ENCODE measurements at places on chromosomes 1 and 21.

DNA sequence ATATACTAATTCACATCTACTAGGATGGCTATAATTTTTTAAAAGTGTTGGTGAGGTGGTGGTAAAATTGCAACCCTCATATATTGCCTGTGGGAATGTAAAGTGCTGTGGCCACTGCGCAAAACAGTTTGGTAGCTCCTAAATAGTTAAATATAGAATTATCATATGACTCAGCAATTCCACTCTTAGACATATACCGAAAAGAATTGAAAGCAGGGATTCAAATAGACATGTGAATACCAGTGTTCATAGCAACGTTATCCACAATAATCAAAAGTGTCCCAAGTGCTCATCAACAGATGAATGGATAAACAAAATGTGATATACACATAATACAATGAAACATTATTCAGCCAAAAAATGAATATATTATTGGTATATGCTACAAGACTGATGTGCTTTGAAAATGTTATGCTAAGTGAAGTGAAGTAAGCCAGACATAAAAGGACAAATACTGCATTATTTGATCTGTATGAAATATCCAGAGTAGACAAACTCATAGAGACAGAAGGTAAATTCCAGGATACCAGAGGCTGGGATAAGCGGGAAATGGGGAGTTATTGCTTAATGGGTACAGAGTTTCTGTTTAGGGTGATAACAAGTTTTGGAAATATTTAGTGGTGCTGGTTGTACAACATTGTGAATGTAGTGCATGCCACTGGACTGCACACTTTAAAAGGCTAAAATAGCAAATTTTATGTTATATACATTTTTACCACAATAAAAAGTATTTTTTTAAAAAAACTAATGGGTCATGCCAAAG is 342.5 kb downstream of the SEC16B start:
- DNase-seq = no peak

- DNase-seq = no peak
These were observed 8.5 kb downstream of the CELSR2 start for GRCh38 chr1:109257682-109258421.

DNA sequence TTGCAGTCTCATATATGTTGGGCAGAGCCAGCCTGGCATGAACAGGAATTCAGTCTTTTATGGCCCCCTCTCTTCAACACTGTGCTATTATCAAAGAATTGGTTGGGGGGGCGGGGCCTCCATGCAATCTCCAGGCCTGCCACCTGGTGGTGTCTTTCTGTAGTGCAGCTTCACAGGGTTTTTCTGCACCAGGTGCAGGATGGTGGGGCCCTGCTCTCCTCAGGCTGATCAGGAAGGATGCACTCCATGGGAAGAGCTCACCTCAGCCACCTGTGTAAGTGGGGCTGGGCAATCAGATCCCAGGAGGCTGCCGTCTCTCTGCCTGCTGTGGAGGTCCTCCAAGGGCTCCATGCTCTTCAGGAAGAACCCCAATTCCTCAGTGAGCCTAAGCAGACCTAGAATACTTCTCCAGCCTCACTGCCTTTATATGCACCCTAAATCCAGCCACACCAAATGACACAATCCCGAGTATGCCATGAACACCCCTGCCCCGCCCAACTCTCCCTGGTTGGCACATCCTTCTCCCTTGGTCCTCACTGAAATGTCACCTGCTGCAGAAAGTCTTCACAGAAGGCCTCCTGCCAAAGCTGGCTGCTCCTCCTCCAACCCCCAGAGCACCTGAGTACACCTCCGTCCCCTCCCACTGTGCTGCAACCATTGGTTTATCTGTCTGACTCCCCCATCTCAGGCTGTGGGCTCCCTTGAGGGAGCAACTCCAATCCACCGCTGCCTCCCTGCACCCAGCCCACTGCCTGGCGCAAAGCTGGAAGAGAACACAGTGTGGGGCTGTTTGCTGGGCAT is 16.5 kb downstream of the STK40 start:
- no peak for DNase-seq

- DNase-seq = no peak
These were observed 36.1 kb downstream of the ESRRG start for GRCh38 chr1:216686860-216687766.

DNA sequence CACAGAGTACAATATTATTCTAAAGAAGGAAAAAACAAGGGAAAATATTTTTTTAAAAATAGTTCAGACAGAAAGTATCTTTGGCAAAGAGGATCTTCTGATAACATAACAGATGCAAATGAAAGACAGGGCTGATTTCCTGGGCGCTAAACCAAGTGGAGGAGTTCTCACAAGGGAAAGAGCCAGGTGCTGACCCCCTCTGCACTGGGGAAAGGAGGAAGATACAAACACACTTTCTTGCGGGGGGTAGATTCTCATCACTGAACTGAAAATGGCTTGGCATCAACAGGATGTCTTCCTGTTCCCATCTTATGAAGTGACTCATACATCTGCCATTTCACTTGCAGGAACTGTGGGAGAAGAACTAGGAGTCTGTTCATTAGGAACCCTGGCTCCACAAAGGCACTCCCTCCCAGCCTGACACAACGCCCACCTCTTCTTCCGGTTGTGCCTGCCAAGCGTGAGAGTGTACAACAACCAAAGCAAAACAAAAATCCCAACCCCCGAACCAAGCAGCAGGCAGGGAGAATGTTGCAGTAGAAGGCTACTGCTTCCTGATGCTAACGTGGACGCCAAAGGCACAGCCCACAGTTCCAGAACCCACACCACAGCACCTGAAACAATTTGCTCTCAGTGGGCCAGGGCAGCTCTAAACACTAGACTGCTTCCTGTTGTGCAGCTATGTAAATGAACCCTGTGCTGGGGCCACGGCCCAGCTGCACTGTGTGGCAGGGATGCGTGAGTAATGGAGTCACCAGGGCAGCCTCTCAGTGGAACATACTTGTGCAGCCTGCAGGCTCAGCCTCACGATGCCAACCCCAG is 51.0 kb downstream of the GADD45A start:
- no peak for DNase-seq

All from cerebellar nuclear complex (tissue), 1 donor.